ENCODE measurements at places on chromosomes 1 and 21.

GRCh38 chr1:53276153-53276901 is 38.0 kb upstream of the MAGOH start:
- no peak for DNase-seq

DNA sequence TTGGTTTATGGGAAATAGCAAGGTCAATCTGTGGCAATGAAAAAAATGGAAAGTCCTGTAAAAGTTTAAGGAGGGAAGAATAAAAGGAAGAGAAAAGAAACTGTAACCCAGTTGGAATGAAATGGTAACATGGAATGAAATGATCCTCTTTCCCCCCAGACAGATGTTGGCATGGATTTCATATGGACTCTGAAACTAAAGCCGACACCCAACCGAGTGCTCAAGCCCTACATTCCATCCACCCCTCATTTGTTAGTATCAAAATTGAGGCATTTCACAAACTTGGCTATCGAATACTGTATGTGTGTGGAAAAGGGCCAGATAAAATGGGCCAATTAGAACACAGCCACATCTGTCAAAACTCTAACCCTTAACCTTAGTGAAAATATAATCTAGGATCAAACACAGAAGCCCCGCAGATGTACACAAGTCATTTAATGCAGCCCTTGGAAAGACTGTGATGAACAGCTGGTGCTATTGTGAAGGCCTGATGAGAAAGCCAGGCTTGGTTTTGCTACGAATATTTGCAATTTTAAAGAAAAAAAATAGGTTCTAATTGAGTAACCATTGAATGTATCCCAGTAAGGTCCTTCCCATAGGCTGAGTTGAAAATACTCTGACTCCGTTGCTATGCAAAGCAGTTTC is 72.6 kb upstream of the RGL1 start:
- no peak for DNase-seq

- no peak for DNase-seq
Measured at GRCh38 chr1:202085682-202086373, 36.9 kb upstream of the GPR37L1 start.

DNA sequence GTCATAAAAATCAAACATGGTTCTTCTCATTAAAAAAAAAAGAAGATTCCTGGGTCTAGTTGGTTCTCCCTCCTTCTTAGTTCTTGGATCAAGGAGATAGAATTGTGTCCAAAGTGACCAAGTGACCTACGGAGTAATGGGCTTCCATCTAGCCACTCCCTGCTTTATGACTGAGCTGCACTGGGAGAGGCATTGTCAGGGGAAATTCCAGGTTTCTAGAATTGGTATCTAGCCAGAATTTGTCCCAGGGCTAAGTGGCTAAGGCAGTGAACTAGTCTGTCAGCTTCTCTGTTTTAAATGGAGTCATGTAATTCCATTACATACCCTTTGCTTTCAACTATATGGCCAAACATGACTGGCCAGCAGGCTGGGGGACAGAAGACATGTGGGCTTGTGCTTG is 40.1 kb upstream of the ERG start:
- DNase-seq, result no peak

DNA sequence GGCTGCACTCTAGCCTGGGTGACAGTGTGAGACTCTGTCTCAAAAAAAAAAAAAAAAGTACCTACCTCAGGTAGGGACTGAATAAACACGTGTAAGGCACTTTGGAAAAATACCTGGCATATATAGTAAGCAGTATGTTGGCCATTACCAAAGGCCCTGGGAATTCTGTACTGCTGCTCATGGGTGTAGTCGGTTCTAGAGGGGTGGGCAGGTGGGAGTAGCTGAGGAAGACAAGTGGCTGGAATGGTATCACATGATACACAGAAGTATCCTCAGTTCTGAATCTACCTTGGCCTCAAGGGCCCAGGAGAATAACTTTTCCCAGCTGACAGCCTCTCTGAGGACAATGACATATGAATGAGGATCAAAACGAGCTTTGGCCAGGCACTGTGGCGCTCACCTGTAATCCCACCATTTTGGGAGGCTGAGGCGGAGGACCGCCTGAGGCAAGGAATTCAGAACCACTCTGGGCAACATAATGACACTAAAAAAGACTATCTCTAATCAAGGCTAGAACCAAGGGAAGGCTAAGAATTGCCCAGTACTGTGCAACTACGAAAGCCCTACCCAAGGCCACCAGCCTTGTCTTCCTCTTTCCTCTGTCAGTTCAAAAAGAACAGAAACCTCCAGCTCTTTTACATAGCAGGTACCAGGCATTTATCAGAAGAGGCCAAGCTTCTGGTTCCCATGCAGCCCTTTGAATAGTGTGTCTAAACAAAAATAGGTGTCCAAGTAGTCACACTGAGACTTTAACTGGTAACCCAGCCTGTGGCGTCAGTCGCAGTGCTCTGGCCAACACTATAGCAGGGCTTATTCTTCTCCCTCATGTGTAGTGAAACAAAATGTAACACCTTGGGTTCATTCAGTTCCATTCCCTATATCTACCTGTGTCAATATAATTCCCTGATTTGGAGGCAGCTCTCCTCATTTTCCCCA is 10.2 kb downstream of the MMACHC start:
- DNase-seq, result no peak

DNA sequence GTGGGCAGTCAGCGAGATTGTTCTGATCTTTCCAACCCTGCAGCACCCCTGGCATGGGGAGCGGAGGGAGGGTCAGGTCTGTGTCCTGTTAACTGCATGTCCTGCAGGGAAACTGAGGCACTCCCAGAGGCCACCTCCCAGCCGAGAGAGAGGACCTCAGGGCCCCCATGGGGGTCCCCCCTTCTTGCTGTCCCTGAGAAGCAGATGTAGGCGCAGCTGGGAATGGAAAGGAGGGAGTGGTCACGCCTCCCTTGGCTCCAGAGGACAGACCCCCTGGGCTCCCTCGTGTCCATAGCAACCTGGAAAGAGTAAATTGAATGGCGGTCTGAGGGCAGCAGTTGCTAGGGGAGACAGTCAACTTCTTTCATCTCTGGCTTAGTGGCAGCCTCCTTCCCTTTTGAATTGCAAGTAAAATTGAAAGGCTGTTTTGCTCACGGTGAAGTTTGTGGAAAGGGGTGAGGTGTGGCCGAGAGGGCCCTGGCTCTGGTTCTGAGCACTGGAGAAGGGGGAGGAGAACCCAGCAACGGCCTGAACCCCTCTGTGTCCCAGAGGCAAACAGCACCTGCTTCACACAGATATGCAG is 4.9 kb downstream of the CROCC start:
- DNase-seq, result no peak

GRCh38 chr1:10593750-10594149 is 119.0 kb downstream of the PEX14 start:
- DNase-seq, result no peak

GRCh38 chr1:145997016-145997717 is 788 bp upstream of the TXNIP start:
- peak; percentile 51 for DNase-seq

GRCh38 chr1:203593723-203594122 is 32.9 kb upstream of the ATP2B4 start:
- DNase-seq, result peak; percentile 45

GRCh38 chr1:228143480-228144192 is 3.6 kb downstream of the GUK1 start:
- no peak for DNase-seq

- DNase-seq, result no peak
Measured at GRCh38 chr1:2212532-2213491, 15.3 kb upstream of the SKI start.

DNA sequence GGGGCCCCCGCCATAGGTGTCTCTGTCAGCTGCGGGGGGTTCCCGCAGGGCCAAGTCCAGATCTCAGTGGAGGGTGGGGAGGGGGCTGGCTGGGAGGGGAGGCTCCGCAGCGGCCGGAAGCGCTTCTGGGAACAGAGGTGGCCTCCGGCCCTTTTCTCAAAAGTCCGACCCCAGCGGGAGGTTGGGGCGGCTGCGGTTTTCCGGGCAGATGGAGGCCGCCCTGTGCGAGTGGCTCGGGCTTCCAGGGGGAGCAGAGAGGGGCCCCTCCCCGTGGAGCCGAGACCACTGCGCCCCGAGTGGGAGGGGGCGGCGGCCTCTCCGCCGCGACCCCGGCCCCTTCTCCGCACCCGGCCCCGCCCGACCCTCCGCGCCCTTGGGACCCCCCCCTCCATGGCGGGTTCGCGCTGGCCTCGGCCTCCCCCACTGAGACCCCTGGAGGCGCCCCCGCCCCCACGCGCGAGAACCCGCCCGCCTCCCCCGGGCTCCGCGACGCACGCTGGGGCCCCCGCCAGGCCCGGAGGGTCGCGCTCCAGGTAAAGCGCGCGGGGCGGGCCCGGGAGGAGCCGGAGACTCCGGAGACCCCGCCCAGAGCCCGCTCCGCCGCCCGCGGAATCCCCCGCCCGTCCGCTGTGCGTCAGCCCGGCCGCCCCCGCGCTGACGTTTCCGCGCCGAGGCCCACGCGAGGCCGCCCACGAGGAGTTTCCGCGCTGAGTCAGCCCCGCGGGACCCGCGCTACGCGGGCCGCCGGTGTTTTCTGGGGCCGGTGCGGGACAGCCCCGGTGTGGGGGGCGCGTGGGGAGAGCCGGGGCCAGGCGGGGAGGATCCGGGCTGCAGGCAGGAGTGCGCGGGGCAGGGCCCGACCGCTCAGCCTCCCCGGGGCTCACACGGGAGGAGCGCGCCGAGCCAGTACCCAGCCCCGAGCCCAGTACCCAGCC is 5.2 kb downstream of the TNFRSF18 start:
- DNase-seq, result peak; percentile 81

Data from activated T-helper 1 cell treated with Interleukin-2 at 50 U/mL for 16 hours (primary cell).